Mesendoderm (in vitro differentiated cells): ENCODE measurements at places on chromosomes 1 and 21.

GRCh38 chr21:43718872-43719747 lies at the start of gene PDXK:
TSS of gene PDXK (plus strand) at chr21:43719129. CDS start at chr21:43719295, 166 bp downstream.
- peak; percentile 87 for DNase-seq

DNA sequence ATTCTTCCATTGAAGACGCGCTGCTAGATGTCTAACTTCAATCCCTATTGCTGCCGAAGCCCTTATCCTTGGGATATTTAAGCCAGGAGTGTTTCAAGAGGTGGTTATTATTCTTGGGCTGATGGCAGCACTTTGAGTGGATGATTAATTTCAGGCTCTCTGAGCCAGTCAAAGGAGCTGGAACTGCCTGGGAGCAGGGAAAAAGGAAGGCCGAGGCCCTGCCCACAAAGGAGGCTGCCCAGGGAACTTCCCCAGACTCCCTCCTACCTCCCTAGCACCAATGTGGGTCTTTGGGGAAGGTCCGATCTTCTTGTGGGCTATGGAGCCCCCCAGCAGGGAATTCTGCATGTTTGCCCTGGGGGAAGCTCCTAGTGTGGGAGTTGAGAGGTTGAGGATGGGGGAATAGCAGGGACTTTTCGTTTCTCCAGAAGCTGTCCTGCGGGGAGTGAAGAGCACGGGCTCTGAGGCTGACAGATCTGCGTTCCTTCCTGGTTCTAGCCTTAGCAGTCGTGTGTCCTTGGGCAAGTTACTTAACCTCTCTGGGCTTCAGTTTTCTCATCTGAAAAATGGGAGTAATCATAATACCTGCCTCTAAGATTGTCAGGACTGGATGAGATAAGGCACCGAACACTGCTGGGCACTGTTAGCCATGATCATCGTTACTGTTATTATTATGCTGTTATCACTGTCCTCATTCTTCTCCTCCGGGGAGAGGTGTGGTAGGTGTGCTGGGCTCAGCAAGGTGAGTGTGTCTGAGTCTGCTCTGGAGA lies 6.3 kb downstream of the KCNQ4 start:
- no peak for DNase-seq

- peak; percentile 87 for DNase-seq
Measured at GRCh38 chr1:5225707-5226704, 571.6 kb downstream of the AJAP1 start.

DNA sequence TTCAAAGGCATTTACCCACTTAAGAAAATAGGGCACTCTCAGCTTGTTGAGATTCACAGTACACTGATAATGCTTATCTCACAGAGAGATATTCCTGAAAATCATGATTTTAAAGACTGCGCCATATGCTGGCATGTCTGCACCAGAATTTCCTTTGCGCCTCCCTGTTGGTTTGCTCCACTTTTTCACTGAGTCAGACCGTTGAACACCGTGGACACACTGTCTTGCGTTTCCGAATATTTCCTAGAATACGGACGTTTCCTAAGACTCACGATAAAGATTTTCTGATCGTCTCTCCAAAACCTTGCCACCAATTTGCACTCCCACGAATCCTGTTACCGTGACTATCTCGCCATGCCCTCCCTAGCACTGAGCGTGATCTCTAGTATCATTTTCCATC lies 497 bp upstream of the C1orf115 start:
- no peak for DNase-seq

DNA sequence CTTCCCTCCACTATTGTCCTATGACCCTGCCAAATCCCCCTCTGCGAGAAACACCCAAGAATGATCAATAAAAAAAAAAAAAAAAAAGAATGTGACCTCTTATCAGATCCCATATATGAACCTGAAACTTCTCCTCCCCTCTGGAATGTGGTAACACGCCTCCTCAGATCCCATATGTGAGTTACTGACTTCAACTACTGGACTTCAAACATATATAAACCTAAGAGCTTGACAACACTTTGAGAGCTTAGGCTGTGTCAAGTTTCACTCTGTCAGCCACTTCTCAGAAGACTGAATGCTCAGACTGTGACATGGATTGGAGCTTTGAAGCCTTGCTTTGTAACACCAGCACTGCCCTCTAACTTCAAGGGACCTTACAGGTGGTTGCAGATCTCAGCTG lies 148.4 kb downstream of the COP1 start:
- DNase-seq = peak; percentile 53

DNA sequence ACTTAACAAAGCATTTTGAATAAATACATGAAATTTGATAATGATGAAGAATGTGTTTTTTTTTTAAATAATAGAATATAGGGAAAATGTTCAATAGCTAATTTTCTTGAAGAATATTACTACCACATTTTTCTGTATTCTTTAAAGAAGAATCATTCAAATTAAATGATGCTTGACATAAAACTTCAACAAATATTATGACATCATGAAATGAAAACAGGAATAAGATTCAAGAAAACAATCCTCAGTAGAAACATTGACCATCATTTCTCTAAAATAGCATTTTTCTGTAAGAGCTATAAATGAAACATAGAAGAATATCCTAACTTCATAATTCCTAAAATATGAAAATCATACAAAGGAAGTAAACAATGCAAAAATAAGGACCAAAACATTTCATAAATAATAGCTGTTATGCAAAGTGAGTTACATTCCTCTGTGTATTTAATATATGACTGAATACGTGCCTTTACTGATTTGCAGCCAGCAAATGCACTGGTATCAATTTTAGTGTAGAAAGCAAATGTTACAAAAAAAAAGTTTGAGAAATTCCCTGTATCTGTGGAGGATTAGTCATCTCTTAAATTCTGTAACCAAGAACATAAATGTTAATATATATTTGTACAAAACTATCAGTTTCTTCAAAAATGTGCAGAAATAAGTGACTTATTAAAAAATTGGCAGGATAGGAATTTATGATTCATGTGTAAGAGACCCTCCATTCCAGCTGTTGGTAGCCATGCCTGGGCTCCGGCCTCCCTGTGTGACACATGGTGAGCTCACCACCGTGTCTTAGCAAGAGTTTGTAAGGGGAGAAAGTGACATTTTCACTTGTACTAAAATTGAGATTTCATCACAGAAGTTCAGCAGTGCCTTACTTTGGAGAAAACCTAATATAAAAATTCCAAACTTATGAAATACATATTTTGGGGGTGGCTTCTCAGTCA lies 15.0 kb upstream of the PTPN14 start:
- DNase-seq = no peak

DNA sequence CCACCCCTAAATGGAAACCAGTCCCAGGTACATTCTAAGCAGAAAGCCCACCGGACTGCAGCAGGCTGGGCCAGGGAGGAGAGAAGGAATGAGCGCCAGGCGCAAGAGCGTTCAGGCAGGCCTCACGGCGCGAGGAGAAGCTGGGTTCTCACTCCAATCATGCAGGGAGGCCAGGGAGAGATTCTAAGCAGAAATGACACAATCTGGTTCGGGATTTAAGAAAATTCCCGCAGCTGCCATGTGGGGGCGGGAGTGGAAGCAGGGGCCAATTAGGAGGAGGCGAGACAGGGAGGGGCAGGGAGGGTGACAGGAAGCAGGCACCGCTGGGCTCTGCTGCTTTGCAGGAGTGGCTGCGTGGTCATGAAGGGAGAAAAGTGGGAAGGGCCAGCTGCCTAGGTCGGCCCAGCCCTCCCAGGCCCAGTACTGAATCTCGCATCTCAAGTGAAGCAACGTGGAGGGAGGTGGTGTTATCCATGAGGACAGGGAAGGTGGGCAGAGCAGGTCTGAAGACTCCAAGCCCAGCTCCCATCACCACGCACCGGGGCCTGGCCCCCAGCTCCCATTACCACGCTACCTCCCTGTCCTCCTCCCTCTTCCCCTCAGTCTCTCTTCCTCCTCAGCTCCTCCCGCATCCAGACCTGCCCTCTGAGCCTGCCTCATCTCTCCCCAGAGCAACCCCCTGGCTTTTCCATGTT lies 11.8 kb downstream of the NPHP4 start:
- DNase-seq = peak; percentile 97

DNA sequence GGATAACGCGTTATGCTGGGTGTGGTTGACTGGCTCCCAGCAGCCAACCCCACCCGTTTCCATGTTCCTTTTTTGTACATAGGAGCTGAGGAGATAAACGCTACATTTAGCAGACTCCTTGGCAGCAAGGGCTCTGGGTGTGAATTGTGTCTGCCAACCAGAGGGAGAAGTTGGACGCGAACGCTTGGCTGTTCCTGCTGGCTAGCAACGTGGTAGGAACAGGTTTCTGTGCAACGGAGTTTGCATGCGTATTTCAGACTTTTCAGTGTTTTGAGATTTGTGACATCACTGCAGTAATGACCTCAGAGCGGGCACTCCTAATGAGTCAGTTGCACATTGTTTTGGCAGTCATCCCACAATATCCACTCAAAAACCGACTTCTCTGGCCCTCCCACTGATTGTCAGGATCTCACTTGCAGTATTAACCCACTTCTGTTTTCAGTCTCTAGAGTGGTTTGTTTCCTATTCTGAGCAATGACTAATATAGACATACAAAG lies 98.7 kb upstream of the RGS1 start:
- DNase-seq = no peak

GRCh38 chr1:88526456-88526855 lies 157.6 kb upstream of the PKN2 start:
- DNase-seq = no peak

DNA sequence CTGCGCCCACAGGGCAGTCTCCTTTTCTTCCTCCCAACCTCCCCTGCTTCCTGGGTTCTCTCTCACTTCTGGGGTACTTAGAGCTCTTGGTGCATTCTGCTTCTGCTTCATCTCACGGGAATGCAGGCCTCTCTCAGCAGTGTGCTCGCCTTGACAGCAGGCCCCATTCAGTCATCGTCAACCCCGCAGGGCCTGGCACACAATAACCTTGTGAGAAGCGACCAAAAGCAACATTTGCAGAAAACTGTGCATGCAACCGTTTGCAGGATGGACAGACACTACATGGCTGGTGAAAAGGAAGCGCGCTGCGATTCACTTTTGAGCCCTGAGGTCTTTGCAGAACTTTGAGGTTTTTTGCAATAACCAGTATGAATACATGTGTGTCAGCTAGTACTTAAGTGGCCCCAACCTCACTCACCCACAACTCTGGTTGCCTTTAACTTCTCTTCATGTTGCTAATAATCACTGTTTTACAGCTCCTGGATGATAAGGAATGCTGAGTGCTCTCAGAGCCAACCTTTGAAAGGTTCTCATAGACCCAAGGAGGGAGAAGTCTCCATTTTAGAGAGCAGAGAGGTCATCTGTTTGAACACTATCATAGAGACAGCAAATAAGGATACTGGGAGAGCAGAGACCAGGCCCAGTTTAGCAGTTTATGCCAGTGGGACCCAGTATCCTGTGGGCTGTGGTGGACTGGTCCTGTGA lies 2.5 kb upstream of the CD160 start:
- DNase-seq = peak; percentile 46

- peak; percentile 28 for DNase-seq
Measured at GRCh38 chr1:79695138-79695537, 688.6 kb upstream of the ADGRL4 start.

DNA sequence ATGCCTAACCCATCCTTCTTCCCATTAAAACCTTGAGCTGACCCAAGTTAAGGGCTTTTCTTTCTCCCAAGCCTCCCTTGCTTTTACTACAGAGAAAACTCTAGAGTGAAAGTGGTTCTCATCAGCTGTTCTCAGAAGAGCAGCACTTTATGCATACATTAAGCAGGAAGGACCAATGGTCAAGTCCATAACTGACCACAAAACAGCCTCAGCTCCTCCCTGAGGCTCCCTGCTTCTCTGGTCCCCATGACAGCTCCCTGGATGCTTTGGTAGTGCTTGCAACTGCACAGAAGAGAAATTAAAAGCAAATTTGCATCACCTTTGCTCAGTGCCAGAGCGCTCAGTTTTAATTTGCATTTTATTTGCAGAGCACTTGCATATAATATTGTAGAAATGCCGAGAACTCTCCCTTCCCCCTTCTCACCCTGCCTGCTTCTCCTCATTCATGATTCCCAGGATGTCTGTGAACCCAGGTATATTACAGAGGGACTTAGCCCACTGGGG lies 56.1 kb downstream of the LMX1A start:
- DNase-seq = no peak

DNA sequence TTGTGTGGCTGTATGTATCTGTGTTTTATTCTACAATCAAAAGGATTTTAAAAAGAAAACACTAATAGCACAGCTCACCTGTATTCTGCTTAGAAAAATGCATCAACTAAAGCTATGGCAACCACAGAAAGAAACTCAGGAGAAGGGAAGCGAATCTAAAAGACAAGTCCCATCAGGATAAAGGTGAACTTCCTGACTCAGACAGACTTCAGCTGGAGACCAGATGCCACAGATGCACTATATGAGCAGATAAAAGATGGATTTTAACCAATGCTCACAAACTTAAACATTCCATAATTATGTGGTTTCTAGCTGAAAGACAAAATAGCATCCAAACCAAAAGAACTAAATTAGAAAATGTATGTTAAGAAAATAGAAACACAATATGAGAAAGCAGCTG lies 231.0 kb downstream of the RERE start:
- no peak for DNase-seq

- DNase-seq = peak; percentile 45
Measured at GRCh38 chr1:154157520-154158306, 2.8 kb upstream of the NUP210L start.

DNA sequence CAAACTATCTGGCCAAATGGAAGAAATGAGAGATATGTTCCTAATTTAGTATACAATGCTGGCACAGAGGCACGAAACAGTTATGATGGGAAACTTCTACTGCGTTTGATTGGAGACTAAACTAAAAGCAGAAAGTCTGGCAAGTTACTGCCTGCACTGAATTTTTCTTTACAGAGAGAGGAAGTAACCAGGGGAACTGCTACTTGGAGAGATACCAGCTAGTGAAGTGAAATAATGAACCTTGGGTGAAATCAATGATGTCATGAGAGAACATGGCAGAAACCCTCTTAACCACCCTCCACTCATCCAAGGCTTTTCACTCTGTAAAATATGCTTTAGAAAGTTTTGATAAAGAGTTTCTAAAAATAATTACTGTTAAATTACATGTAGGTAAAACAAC lies 29.3 kb downstream of the NIBAN1 start:
- DNase-seq = no peak

DNA sequence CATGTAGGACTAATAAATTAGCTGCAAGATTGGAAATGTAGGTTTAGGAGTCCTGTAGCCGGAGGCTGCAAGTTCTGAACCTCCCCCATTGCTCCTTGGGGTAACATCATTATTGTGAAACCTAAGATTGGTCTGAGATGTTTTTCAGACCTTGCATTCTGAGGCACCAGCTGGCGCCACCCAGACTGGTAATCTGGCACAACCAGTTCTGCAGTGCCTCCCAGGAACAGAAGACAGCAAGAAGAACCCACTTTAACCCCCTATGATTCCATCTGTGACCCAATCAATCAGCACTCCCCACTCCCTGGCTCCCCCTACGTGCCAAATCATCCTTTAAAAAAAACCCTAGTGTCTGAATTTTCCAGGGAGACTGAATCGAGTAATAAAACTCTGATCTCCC lies 11.6 kb upstream of the DNAJC6 start:
- no peak for DNase-seq

- DNase-seq = no peak
Measured at GRCh38 chr1:19080721-19081120, 124.2 kb upstream of the IFFO2 start.

DNA sequence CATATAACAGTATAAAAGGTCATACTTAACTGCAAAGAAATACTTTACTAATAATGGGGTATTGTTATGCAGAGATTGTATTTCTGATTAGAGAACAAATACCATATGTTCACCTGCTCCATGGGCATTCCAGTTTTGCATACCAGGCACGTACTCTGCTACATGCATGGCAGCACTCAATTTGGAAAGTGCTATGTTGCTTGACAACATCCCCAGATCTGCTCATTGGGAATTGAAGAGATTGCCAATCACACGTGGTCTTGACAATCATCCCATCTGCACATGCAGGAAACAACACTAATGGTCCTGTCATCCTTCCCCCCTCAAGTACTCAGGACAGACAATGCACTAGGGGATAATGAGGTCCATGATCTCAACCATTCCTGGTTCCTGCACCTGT lies 63.4 kb upstream of the PDE4B start:
- DNase-seq = no peak
